ENCODE measurements at places on chromosomes 12 and 14.
A peak's percentile ranks its signal among the peaks of the same experiment; 100 is the strongest.

DNA sequence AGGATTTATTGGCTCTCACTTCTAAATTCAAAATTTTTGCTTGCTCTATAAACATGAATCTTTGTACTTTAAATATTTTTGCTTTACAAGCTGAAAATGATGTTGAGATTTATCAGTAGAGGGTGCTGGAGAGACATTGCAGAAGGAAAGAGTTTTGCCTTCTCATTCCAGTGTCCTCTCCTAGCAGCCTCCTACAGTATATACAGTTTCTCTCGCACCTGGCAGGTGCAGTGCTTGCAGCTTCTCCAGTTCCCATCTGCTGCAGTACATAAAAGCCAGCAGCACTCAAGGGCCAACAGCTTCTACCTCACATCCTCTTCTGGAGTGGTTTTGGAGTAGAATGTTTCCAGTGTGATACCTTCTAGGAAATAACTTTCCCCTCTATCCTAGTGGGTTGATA lies 601.8 kb upstream of the ATXN7L3B start:
- peak; percentile 10 for DNase-seq

DNA sequence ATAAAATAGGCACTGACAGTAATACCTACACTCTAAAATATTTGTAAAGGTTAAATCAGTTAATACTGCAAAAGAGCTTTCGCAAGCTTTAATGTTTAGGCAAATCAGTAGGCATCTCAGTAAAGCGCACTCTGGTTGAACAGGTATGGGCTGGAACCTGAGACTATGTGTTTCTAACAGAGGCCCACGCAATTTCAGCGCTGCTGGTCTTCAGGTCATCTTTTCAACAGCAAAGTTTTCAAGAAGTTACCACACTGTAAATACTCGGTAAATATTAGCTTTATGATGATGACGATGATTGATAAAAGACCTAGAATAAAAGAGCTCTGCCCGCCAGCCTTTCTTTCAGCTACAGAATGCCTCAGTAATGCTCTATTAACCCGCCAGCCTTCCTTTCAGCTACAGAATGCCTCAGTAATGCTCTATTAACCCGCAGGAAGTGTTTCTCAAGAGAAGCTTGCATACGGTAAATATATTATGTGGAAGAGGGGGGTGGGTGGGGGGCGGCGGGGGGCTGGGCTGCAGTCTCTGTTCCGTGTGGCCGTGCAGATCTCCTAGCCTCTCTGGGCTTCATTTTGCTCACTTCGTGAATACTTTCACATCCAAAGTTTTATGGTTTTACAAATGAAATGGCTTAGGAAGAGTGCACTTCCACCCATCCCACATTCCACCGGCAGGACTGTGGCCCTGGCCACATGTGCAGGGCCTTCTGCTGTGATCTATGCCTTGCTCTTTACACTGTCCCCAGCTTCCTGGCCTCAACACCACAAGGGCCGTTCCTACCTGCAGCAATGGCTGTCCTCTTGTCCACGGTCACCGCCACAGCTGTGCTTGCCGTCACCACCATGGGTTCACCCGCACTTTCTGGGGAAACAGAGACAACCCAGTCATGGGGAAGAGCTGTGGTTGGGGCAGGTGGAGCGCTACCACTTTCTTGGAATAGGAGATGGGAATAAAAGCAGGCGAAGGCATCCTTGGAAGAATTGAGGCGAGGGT lies 19.9 kb downstream of the LRTM2 start:
- DNase-seq: no peak

DNA sequence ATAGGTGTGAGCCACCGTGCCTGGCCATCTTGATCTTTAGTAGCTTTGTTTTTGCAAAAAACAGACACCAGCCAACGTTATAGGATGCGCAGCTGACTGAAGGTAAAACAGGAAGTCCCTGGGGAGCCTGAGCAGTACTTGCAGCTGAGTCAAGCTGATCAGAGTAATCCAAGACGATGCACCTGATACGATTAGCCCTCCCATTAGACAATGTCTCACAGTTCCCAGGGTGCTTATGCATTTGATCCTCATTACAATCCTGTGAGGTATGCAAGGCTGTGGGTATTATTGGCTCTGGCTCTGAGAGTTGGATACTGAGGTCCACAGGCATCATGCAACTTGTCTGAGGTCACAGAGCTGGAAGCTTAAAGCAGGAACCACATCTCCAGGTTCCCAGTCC lies 8.1 kb downstream of the KRT18 start:
- DNase-seq: no peak

- no peak for DNase-seq
These were observed 1.2 kb upstream of the ARL6IP4 start for GRCh38 chr12:122979001-122979907.

- DNase-seq: no peak
These were observed 3.8 kb upstream of the SCARB1 start for GRCh38 chr12:124867401-124867930.

- DNase-seq: no peak
These were observed 85.0 kb upstream of the GTF2A1 start for GRCh38 chr14:81305743-81306142.

GRCh38 chr14:97329701-97330100 lies 532.5 kb downstream of the VRK1 start:
- no peak for DNase-seq

DNA sequence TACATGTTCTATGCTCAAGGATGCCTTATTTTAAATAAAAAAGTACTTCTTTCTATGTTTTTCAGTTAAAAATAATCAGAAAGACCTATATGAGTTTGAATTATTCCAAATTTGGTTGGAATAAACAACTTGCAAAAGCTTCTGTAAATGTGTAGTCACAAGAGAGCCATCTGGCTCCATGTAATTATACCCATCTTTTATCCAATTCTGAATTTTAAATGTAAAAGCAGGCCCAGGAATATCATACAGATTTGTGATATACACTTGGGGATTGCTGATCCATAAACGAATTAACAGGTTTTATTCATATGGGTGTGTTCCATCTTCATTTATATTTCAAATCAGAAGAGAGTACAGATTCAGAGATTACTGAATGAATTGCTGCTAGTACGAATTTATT lies 329.2 kb upstream of the LRFN5 start:
- DNase-seq: no peak

- no peak for DNase-seq
These were observed 6.3 kb upstream of the OR4E2 start for GRCh38 chr14:21647380-21647779.

DNA sequence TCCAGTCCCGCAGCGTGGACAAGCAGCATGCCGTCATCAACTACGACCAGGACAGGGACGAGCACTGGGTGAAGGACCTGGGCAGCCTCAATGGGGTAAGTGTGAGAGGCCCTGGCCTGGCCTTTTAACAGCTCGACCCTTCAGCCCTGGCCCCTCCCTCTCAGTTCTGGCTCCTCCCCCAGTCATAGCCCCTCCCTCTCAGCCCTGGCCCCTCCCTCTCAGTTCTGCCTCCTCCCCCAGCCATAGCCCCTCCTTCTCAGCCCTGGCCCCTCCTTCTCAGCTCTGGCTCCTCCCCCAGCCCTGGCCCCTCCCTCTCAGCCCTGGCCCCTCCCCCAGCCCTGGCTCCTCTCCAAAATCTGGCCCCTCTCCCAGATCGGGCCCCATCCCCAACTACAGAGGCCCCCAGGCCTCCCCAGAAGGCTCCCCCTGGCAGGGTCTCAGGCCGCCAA lies 11.2 kb downstream of the CEP170B start:
- peak; percentile 95 for DNase-seq

GRCh38 chr14:100054316-100055075 lies 10.7 kb upstream of the EVL start:
- DNase-seq: no peak

GRCh38 chr12:66623455-66623854 lies 55.4 kb downstream of the GRIP1 start:
- DNase-seq: no peak

DNA sequence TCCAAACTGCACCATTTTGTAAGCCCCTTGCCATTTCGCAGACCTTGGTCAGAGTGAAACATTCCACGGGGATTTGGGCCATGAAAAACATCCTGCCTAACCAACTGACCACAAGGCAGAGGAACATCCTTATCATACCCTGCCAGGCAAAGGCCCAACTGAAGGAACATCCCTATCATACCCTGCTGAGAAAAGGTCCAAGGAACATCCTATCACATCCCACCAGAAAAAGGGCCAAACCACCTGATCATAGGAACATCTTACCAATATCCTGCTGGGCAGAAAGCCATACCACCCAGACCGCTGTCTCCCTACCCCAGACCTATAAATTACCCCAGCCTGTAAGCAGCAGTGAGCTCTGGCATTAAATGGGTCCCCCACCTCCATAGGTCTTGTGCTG lies 19.4 kb upstream of the LRRC9 start:
- no peak for DNase-seq

DNA sequence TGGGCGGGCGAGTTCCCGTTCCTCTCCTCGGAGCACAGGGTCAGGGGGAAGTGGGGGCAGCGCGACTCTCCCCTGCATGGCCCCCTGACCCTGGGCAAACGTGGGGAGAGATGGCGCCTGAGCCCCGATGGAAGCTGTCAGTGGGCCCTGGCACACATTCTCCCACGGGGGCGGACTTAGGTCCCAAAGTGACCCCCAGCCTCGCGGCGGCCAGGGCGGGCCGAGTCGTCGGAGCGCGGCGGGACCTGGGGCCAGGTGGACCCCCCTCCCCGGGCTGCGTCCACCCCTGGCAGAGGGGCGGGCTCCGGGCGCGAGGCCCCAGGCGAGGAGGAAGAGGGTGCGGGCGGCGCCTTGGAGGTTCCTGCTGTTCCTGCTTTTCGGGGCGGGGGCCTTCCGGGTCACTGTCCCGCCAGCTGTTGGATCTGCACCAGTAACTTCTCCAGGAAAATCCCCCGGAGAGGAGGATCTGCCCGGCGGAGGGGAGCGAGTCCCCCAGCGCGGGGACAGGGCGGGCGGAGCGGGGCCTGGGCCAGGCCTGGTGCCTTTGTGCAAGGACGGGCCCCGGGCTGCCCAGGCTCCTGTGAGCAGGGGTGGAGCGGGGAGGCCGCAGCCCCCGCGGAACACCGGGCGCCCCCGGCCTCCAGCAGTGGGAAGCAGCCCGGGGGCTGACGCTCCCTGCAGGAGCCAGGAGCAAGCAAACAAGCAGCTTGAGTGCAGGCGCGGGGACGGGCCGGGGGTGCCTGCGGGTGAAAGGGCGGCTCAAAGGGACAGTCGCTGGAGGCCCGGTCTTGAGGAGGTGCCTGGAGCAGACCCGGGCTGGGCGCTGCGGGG lies 15.3 kb downstream of the TNFAIP2 start:
- DNase-seq: no peak

DNA sequence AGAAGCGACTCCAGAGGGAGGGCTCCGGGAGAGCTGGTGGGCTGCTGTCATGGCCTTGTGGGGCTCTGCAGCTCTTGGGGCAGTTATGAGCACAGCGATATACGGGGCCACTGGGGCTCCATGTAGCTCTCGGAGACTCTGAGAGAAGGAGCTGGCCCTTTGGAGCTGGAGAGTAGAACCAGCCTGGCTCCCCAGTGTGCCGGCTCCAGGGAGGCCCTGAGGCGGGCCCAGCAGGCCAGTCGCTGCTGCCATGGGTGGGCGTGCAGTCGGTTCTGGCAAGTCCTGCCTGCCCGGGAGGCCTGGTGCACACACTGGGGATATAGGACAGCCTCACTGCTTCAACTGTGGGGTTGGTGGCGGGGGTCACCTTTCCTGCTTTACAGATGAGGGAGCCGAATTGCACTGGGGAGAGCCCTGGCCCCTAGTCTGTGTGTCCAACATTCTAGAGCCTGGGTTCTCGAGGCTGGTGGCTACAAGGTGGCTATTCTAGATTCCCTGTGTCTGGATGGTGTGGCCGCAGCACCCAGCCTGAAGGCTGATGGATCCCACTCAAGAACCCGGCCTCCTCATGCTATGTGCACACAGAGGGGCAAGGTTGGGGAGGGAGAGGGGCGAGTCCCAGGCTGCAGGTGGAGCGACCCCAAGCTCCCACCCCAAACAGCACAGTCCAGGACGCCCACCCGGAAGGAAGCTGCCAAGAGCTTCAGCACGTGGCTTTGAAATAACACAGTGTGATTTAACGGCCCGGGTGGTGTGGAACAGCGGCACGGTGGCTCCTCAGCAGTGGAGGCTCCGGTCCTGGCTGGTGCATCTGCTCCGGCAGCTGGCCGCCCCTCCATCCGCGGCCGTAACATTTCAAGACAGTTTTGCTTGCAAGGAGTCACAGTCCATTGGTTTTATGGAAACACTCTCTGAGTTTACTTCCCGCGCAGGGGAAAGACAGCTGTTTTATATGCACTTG lies 188.3 kb upstream of the C14orf180 start:
- DNase-seq: no peak

GRCh38 chr14:105028251-105028927 lies 7.5 kb upstream of the CDCA4 start:
- DNase-seq: no peak

DNA sequence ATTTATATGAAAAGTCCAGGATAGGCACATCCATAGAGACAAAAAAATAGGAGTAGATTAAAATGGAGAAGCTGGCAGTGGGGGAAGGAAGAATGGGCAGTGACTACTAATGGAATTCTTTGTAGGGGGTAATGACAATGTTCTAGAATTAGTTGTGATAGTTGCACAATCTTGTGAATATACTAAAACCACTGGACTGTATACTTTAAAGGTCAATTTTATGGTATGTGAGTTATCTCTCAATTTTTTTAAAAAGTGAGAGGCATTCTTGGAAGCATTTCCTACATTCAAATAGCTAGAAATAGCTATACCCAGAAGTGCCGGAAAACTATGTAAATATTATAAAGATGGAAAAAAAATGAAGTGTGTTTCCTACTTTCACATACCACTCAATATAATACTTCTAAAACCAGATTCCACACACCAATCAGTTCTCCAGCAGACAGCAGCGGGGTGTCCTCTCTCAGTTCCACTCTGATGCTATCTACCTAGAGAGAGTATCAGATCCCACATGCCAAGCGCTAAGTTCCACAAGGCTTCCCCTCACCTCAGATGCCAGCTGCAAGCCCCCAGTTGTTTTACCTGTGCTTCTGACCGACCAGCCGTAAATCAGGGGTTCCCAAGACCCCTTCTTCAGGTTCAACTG lies 41.7 kb upstream of the NID2 start:
- DNase-seq: no peak

- peak; percentile 48 for DNase-seq
These were observed at the start of gene PTPRO for GRCh38 chr12:15322164-15323061. Gene PTPRO, plus strand, starts transcription at chr12:15322508.

- DNase-seq: no peak
These were observed 1197.5 kb downstream of the LRFN5 start for GRCh38 chr14:42804141-42804540.

DNA sequence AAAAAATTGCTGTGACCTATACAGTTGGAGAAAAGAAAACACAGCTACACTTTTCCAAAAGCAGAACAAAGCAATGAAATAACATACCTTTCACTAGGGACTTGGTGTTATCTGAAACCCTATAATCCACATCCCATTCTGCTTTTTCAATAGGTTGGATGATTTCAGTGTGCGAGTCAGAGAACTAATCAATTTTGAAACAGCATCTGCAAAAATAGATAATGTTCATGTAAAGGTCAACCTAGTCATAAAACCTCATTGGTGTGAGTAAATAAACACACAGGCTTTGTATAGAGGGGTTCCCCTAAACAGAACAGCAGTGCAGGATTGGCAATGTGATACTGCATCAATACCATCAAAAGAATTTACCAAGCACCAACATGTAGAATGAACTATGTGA lies 173.0 kb upstream of the G2E3 start:
- no peak for DNase-seq

DNA sequence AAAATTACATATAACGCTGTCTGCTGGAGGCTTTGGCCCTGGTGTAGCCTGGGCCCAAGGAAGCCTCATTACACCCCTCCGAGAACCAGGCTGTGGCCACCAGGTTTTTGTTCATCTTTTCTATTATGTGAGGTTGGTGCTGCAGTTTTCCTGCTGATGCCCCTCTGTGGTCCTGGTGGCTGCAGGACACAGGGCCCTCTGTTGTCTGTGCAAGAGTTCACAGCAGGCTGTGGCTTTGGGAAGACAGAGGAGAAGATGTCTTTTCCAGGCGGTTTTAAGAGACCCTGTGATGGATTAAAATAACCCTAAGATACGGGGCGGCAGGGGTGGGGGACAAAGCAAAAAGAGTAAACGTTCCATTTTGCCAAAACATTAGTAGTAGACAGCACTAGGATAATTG lies 121.5 kb downstream of the ADGRD1 start:
- no peak for DNase-seq

All from HEK293T (cell line).